NCI-H345 (cell line): ENCODE measurements at places on chromosomes 7 and 10.

DNA sequence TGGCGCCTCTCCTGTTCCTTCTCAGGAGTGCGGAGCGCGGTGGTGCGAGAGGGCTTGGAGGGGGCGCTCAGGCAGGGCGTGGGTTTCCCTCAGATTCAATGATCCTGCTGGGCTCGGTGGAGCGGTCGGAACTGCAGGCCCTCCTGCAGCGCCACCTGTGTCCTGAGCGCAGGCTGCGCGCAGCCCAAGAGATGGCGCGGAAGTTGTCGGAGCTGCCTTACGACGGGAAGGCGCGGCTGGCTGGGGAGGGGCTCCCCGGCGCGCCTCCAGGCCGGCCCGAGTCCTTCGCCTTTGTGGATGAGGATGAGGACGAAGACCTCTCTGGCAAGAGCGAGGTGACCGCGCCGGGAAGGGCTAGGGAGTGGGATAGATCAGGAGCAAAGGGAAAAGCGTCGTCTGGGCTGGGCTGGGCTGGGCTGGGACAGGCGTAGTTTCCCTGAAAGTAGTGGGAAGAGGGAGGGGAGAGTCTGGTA lies 17.0 kb downstream of the FAM131B start:
- peak; percentile 38 for DNase-seq

GRCh38 chr7:34138483-34138882 lies 233.1 kb downstream of the BMPER start:
- DNase-seq: peak; percentile 87

DNA sequence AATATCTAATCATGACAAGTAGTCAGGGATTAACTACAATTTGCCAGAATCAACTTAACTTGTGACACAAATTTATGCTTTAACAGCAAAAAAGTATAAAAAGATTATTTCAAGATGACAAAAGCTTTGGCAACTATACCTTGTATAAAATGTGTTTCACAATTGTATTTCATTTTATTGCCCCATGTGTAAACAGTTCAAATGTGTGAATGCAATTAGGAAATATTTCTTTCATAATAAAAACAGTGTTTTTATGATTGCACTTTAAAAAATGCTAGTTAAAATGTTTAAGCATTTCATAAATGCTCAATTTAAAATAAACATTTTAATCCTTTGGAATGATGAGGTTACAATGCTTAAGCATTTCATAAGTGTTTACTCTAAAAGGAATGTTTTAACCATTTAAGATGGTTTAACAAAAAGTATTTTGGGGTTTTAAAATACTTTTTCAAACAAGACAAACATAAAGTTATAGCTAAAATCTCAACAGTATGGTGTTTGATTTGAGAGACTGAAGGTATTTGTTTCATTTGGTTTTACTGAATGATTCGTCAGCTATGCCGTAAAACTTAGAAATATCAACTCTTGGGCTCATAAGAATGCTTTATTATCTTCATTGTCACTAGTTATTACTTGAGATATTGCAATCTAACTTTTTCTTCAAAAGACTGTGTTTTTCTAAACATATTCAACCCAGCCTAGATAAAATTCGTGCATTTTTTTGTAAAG lies 50.1 kb downstream of the SFTPD start:
- DNase-seq: no peak

DNA sequence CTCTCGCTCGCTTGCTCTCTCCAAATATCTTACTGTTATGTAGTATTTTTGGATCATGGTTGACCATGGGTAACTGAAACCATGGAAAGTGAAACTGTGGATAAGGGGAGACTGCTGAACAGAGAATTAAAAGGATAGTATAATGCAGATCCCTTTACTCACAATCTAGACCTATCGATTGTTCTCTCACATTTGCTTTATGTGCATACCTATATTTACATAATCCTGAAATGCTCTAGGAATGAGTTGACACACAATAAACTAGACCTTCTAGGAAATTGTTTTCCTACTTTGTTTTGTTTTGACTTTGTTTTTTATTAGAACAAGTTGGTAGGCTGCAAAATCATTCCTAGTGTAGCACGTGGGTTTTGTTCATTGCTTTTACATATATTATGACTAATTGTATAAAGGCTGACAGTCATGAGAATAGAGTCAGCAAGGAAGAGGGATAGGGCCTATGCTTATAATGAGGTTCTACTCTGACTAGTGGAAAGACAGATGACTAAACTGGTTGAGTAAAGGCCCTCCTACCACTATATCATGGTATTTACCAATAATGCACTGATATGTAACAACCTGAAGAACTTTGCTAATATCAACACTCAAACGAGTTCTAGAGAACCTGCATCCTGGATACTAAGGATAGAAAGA lies 175.3 kb upstream of the TARP start:
- no peak for DNase-seq

DNA sequence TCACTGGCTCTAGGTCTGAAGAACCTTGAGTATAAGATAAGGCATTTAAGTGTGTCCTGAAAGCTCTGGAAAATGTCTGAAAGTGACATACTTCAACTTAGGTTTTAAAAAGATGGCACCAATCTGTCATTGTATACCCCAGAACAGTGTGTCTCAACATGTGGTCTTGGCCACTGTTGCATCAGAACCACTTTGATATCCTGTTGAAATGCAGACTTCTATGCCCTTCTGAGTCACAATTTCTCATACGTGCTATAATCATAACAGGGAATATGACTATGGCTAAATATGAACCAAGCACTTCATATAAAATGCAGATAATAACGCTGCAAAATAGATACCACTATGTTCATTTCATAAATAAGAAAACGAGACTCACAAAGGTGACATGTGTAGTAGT lies 38.0 kb upstream of the GPAM start:
- no peak for DNase-seq

GRCh38 chr7:40845943-40846342 lies 711.1 kb downstream of the SUGCT start:
- no peak for DNase-seq

GRCh38 chr7:150941351-150942000 lies 36.6 kb downstream of the KCNH2 start:
- peak; percentile 41 for DNase-seq

DNA sequence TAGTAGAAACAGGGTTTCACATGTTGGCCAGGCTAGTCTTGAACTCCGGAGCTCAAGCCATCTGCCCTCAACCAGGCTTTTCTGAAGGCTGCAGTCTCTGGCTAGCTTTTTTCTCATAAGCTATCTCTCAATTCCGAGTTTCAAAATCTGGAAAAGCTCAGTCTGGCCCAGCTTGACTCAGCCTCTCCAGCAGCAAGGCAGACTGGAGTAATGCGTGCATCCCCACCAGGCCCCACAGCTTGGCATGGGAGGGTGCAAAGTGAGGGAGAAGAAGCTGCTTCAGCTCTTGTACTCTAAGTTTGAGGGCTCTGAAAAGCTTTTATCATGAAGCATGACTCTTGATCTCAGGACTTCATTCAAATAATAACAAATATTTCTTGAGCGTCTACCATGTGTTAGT lies 4.8 kb downstream of the DHTKD1 start:
- no peak for DNase-seq

- no peak for DNase-seq
These were observed 22.6 kb upstream of the PSMG3 start for GRCh38 chr7:1592299-1592871.

GRCh38 chr7:105141068-105141467 lies 127.1 kb downstream of the KMT2E start:
- DNase-seq: peak; percentile 7

DNA sequence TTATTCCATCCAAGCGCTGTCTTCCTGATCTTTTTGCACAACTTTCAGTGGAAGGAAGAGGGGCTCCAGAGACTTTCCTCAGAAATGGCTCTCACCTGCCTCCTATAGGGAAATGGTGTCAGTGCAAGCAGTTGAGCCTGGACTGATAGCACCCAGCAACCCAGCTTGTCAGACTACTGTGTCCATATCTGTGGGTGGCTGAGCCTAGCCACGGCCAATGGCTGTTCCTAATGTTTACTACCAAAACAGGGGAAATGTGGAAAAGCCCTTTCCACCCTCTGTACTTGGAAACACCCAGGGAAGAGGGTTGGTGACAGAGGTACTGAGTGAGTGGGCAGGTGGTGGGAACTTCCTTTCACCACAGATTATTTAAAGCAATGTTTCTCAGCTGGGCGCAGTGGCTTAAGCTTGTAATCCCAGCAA lies 4.3 kb upstream of the YKT6 start:
- peak; percentile 44 for DNase-seq

GRCh38 chr10:69914398-69915214 lies 112.9 kb downstream of the COL13A1 start:
- DNase-seq: peak; percentile 27
